ENCODE measurements at places on chromosomes 5 and 9. TPM values are rescaled to one million over a fixed set of nuclear protein-coding genes. Genes with fewer than 3 reads are reported as not detected.

- DNase-seq, result no peak
Observed at GRCh38 chr5:18544421-18544820, 910.2 kb downstream of the TAF11L14 start.

Gene NR6A1
- 16.6 TPM for polyA plus RNA-seq

Gene DMRT2
- polyA plus RNA-seq, result not detected

DNA sequence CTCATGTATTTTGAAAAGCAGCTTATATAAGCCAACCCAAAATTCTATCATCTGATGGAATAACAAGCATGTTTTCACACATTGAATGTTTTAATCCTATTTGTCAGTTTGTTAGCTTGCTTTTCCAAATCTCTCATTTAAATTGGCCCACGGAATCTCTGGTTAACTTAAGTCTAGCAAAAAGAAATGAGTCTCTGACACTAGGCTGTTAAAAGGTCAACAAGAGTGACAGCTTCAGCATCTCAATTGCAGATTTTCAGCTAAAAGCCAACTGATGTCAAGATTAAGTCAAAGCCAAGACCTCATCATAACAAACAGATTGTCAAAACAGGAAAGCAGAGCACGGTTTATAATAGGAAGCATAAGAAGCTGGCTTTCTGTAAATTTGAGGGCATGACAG lies 49.4 kb upstream of the CDH9 start:
- no peak for DNase-seq

Gene INSL4
- not detected for polyA plus RNA-seq

DNA sequence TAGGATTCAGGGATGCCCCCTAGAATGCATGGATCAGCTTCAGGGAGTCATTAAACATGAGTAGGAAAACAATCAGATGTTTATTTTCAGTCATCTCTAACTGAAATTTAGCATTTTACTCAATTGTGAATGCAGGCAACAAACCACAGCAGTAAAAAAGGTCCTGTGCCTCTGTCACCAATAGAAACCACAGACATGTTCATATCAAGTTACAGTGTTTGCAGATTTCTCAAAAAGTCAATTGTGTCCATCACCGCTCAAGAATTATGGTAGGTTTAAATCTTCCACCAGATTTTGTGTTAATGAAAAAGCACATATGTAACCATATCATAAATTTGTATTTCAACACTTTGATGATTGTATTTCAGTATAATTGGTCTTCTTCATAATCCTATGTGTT lies 68.4 kb upstream of the SLC1A1 start:
- DNase-seq, result no peak

DNA sequence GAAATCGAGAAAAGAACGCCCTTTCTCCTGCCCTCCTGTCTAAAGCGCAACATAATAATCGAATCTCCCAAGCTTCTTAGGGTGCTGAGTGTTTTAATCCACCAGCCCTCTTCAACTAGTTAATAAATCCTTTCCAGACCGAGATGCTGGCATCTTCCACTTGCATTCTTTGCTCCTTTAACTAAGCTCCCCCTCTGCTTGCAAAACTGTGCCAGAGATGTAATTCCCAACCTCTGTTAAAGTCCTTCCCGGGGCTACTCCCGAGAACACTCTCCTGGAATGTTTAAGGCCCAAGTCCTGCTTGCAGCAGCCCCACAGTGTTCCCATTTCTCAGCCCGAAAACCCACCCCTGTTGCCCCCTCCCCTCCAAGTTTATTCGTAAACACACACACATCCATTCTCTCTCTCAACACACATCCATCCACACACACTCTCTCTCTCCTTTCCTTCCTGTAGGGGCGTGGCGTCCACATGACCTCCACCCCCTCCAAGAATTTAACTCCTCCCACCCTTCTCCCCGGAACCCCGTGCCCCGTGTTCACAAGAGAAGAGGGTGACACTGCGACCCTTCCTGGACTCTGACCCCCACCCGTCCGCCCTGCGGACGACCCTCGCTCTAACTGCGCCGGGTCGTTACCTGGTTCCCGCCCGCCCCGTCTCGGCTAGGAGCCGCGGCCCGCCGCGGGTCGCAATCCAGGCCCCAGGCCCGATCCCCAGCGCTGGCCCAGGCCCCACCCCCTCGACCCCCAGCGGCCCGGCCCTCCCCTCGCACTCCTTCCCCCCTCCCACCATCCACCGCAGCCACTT lies 7.0 kb upstream of the MGAT1 start:
- peak; percentile 92 for DNase-seq

All from K562 (cell line).